Hindlimb muscle (tissue), 1 donor: ENCODE measurements at places on chromosomes 6 and 20.

DNA sequence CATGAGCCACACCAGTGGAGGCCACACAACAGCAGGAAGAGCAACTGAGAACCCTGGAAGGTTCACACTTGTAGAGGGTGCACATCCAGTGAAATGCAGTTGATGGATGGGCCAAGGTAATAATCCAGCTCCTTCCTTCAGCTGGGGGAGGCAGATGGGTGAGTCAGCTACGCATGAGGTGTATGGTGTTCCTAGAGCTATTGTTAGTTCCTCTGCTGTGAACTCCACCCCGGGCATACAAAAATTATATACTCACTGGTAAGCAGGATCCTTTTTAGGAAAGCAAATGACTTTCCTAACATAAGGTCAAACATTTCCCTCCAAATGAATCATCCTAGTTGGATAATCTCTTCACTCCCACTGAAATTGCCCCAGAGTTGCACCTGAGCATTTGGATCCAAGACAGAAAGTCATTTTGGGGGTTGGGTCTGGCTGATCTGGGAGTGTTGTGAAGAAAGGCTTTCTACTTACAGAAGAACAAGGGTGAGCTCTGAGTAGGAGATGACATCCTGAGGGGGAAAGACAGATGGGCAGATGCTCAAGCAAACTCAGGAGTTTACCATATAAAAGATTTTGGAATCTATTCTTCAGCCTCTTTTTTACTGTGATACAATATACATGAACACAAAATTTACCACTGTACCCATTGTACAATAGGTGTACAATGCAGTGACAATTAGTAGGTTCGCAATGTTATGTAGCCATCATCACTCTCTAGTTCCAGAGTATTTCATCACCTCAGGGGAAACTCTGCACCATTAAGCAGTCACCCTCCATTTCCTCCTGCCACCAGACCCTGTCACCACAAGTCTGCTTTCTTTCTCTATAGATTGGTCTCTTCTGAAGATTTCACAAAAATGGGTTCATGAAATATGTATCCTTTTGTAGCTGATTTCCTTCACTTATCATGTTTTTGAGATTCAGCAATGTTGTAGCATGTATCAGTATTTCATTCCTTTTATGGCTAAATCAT, 11.1 kb downstream of the HLA-F start:
- DNase-seq: no peak

- DNase-seq: no peak
These were observed 37.9 kb downstream of the KCNB1 start for GRCh38 chr20:49444553-49444990.

DNA sequence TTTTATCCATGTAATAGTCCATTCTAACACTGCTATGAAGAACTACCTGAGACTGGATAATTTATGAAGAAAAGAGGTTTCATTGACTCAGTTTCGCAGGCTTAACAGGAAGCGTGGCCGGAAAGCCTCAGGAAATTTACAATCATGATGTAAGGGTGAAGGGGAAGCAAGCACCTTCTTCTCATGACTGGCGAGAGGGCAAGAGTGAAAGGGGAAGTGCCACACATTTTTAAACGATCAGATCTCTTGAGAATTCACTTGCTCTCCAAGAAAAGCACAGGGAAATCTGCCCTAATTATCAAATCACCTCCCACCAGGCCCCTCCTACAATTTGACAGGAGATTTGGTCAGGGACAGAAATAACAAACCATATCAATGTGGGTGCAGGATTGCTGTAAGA, 859.7 kb downstream of the EPHA7 start:
- DNase-seq: no peak

DNA sequence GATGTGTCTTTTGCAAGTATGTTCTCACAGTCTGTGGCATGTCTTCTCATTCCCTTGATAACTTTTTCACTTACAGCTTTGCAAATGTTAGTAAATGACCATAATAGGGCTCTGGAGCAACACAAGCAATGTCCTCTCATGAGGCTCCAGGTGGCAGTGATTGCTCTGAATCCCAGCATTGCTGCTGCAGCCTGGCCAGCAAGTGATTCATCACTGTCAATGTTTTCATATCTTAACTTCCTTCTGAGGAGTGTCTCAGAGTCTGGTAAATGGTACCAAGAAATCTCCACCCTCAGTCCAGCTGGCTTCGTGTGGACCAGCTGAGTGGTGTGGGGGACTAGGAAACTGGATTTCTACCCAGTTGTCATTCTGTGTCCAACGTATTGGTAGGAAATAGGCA, 139.6 kb downstream of the MYLK4 start:
- DNase-seq: no peak
